ENCODE measurements at places on chromosomes 13 and 19.

DNA sequence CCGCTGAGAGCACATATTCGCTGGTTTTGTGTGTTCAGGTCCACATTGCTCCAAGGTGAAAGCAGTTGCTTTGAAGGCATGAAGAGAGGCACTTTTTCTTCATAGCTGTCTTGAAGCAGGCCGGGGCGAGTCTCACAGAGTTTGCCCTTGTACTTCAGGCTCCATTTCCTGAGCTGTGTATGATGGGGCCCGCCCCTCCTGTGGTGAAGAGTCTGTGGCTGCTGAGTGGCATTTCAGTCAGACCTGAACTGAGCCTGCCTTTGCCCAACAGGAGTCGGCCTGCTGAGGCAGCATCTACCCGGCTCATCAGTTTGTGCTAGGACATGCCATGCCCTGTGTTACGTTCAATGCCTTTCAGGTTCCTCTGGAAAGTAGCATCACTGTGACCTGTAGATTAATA is 44.4 kb upstream of the C1QTNF9 start:
- DNase-seq = no peak

DNA sequence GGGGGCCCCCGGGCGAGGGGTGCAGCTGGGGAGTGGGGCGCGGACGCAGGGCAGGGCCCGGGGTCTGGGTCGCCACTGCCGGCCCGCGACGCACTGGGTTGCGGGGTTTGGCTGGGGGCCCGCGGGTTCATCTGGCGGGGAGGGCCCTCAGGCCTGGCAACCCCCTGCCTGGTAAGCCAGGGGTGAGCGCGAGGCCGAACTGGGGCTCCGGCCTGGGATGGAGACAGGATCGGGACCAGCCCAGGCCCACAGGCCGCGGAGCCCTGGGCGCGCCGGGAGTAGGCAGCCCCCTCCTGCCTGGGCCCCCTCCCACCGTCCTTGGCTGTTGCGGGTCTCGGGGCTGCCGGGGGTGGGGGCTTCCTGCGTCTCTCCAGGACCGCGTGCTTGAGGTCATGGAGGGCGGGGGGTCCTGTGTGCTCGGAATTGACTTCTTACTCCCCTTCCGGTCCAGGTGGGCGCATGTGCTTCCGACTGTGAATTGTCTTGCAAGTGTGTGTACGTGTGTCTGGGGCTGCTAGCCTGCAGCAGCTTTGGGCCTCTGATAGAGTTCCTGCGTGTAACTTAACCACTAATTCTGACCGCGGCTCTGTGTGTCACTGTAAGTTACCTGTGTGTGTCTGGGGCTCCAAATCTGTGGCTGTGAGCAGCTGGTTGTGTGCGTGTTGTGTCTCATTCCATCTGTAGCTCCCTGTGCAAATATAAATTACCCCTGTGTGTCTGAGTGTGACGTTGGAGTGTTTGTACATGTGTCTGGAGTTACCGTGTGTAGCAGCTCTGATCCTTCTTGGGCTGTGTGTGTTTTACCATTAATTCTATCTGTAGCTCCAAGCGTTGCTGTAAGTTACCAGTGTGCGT is 751 bp downstream of the GRAMD1A start:
- DNase-seq = no peak

DNA sequence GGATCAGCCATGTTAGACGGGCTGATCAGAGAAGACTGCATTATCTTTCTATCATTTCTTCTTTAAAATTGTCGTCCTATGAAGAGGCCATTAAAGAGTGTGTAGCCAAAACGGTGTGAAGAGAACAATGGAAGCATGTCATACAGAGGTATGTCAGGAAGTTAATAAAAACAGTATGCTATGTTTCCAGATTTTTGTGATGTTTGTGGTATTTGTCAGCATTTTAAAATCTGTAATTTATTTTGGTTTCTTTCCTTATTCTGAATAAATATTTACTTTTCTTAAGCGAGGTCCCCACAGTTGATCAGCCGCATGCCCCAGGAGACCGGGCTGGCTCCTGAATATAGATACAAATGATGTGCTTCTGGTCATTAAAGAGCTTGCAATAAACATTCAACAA is 142.9 kb upstream of the SERP2 start:
- no peak for DNase-seq

GRCh38 chr19:5978606-5979552 is 939 bp upstream of the RANBP3 start:
- no peak for DNase-seq

- no peak for DNase-seq
Observed at GRCh38 chr13:46801858-46802257, 4.9 kb upstream of the ESD start.

DNA sequence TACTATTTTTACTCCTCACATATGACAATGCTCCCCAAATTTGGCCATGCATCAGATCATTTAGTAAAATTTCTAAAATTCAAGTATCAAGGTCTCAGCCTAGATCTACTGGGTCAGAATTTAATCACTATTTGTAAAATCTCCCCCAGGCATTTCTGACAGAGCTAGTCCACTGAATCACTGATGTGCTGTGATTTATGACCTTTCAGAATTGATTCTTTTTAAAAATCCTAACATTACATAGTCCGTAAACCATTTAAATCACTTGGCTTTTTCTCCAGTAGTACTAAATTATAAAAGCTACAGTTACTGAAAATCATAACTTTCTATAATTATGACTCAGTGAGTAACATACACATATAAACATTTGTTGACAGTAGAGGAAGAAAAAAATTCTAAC is 92.8 kb upstream of the RAP2A start:
- DNase-seq = peak; percentile 29

GRCh38 chr13:102191951-102192502 is 209.8 kb downstream of the FGF14 start:
- DNase-seq = no peak

GRCh38 chr19:43704002-43704705 is 11.7 kb upstream of the IRGC start:
- DNase-seq = no peak

DNA sequence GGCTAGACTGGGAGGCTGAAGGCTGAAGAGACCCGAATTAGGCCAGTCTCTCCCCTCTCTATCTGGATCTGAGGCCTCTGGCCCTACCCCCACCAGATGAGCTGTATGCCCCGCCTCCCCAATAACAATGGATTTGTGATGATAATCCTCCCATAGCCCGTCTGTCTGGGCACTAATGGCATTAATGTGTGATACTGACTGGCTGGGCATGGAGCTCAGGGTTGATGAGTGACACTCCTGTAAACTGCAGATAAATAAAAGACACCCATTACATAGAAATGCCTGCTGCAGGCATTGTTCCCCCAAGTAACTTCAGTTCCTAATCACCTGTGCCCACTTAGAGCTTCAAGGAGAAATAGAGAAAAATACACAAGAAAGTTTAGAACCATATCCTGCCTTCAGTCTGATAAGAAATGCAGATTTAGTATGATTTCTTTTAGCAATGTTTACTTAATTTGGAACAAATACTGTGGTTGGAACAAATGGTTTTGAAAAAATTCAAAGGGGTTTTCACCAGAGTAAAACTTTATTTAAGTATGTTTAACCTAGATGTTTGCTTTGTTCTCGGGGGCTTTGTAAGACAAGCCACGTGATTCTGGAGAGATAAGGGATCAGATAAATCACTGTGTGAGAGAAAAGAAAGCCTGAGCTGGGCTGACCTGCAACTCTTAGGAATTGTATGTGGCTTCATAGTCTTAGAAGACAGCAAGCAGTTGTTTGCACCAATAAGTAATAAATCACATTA is 60.3 kb downstream of the TNFRSF19 start:
- no peak for DNase-seq

DNA sequence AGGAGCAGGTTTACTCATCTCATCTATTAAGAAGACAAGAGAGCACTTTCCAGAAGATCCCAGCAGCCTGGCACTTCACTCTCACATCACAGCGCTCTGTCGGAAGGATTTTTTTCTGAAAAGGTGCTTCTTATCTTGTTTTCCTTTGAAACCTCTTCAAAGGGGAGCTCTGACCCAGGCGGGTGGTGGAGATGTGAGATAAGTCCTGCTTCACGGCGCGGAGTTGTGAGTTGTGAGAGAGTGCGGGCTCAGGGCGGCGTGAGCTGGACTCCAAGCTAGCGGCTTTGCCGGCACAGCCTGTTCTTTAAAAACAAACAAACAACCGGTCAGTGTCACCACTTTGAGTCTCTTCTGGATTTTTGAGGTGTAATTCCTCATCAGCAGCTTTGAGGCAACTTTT is 169.0 kb upstream of the ARGLU1 start:
- no peak for DNase-seq

DNA sequence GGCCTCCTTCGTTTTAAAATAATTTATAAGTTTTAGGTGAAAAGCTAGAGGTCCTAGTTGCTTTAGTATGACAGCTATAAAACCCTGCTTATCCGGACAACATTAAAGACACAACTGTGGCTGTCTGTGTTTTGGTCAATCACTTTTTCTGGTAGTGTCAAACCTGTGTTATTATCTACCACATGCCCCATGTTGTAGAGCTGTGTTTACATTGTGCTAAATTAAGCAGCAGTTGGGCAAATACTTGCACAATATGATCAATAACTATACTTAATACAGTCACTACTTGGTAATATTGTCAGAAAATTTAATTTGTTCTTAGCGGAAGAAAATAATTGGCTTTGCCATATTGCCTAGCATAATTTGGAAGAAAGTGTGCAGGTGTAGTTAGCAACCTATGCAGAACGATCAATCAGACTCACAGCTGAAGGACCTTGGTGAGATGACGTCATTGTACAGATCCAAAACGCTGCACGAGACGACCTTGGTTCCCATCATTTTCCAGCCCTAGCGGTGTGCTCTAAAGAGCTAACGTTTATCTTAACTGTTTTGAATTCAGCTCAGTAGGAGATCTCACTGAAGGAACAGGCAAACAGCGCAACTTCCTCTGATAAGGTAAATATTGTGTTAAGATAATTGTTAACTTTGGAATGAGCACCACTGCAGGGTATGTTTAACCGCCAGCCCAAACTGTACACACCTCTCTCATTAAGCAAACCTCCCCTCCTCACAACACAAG is 476.6 kb downstream of the IRS2 start:
- no peak for DNase-seq

DNA sequence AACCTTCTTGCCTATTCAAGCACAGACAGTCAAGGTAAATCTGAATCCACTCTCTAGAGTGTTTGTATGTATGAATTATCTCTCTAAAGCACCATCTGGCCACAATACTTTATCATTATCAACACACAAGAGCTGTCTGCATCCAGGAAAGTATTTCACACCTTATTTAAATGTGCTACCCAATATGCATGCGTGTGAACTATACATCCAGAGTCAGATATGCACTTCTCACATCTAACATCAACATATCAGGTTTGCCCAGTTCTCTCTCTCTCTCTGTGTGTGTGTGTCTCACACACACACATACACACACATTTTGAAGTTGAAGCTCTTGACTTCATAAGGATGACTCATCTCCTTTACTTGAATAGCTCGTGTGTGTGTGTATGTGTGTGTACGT is 697.5 kb upstream of the PCDH20 start:
- DNase-seq = no peak

DNA sequence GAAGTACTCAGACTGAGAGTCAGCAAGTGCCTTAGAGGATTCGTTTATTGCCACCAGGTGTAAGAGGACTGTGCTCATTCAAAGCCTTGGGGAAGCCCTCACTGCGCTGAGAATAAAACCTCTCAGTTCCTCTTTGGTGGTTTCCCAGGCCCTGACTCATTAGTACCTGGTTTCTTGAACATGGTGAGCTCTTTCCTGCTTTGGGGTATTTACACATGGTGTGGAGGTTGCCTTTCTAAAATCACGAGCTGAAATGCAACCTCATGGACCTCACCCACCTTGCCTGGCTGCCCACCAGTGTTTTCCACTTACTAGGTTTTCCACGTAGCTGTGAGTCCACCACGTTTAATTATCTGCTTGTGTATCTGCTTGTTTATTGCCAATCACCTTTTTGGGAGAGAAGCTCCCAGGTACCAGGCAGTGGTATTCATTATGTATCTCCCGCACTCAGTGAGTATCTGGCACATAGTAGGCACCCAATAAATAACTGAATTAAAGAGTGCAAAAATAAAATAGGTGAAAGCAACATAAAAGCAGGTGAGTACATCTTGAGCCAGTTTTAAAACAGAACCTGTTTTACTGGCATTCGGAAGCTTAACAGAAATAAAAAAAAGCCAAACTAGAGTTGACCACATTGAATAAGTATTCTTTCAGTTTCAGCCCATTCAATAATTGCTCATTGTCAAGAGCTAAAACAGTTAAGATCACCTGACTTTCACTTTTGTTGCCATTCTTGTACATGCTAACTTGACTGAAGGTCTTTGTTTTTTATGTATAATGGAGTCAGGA is 533.0 kb downstream of the MYO16 start:
- no peak for DNase-seq

DNA sequence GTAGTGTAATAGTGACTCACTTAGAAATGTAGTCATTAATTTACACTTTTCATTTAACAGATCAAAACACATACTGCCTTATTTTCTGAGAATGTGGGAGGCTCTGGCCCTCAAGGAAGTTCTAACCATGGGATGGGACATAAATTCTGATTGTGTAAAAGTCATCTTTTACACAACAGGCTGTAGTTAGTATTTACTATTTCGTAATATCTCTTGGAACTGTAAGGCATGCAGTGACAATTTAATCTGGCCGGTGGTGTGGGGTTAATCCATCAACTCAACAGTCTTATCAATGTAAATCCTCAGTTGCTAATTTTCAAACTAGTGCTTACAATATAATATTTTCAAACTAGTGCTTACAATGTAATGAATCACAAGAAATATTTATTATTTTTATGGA is 1599.2 kb downstream of the EFNB2 start:
- DNase-seq = no peak

DNA sequence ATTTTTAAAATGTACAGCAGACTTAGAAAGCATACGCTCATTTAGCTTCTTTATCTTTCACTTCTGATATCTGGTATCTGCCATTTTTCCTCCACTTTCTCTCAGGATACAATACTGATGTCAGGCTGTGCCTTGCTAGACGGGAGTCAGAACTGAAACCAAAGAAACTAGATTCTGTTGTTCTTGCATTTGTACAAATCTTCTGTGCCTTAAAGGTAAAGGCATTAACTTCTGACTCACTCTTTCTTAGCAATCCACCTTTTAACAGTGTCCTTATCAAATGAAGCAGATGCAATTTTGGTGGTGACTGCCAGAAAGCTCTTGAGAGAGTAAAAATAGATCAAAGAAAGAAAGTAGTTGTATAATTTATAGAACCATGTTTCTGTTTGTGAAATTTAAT is 370.4 kb downstream of the PCDH20 start:
- no peak for DNase-seq

DNA sequence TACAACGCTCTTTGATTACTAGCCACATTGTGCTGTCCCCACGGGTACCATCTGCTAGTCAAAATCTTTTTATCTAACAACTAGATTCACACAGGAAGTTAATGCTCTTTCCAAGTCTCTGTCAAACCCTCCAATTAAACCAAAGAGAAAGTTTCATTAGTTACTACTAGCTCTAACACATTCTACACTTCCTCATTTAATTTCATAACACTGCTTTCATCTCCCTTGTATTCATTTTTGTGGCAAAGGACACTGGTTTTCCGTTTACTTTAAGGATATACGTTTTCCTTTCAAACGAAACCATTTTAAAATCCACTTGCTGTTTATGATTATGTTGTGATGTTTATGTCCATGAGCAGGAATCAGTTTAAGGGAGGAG is 5.3 kb downstream of the DYRK1B start:
- no peak for DNase-seq

GRCh38 chr13:111139873-111140561 is 24.9 kb downstream of the ARHGEF7 start:
- no peak for DNase-seq

GRCh38 chr19:12891553-12892021 is 627 bp downstream of the GCDH start:
- DNase-seq = no peak

Data from HTR-8/SVneo (cell line).